ENCODE measurements at places on chromosomes 5 and 9.

DNA sequence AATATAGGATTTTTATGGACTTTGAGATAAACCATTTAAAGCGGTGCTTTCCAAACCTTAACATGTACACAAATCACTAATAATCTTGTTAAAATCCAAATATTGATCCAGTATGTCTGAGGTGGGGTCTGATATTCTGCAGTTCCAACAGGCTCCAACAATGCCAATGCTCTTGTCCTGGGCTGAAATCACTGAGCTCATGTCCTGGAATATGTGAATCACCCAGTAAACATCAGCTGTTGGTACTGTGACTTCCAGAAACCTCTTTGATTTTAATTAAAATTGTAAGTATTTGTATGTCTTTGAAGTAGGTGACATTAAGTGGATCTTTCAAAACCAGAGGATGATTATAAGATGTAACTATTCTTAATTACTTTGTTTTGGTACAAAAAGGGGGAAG, 52.8 kb upstream of the CAST start:
- DNase-seq, result no peak

DNA sequence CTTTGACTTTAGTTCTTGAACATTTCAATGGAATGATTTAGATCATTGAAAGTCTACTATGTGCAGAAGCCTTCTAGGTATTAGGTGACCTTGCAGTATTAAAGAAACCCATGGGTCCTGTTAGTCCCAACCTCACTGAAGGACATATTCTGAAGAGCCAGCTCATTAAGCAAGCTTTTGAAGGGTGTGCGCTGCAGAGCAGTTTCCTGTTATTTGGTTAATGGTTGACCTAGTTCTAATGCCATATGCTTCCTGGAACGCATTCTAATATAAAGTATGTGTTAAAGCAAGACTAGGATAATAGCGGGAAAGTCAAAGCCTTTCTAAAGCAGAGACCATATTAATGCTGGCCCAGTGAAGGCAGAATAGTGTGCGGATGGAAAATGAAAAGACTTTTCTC, 20.1 kb downstream of the ZNF462 start:
- no peak for DNase-seq

- no peak for DNase-seq
Observed at GRCh38 chr5:128722551-128722950, 184.5 kb upstream of the FBN2 start.

GRCh38 chr5:23893561-23893960, 386.2 kb downstream of the PRDM9 start:
- DNase-seq, result no peak
